Smooth muscle cell of the umbilical artery (primary cell): ENCODE measurements at places on chromosomes 1 and 21. TPM values are rescaled to one million over a fixed set of nuclear protein-coding genes. Genes with fewer than 3 reads are reported as not detected.

Gene MCOLN2
- total RNA-seq, result 0.30 and 1.9 TPM in 2 replicates

Gene OLFML2B
- 1.5 and 3.5 TPM in 2 replicates for total RNA-seq

Gene KRTAP11-1
- total RNA-seq, result not detected in 2 replicates

Gene GPR37L1
- 0.05 and 0.30 TPM in 2 replicates for total RNA-seq

Gene GCSAML
- total RNA-seq, result not detected in 2 replicates

Gene RIPPLY3
- not detected in 2 replicates for total RNA-seq

Gene ANKRD35
- total RNA-seq, result 0.42 and 0.59 TPM in 2 replicates

Gene PTPN7
- total RNA-seq, result not detected in 2 replicates

Gene MNDA
- not detected in 2 replicates for total RNA-seq

Gene BGLAP
- 0.59 TPM in 1 of 2 replicates, not detected in the other for total RNA-seq

Gene STXBP3
- total RNA-seq, result 60.6 and 88.8 TPM in 2 replicates

Gene LCE1D
- total RNA-seq, result not detected in 2 replicates

Gene TMEM79
- total RNA-seq, result 1.3 and 2.1 TPM in 2 replicates
